AG08395 (cell line): ENCODE measurements at places on chromosomes 13 and 19.

GRCh38 chr19:1648920-1649541 lies 3.4 kb downstream of the TCF3 start:
- no peak for DNase-seq

- peak; percentile 83 for DNase-seq
Observed at GRCh38 chr13:31749929-31750328, 10.6 kb downstream of the RXFP2 start.

DNA sequence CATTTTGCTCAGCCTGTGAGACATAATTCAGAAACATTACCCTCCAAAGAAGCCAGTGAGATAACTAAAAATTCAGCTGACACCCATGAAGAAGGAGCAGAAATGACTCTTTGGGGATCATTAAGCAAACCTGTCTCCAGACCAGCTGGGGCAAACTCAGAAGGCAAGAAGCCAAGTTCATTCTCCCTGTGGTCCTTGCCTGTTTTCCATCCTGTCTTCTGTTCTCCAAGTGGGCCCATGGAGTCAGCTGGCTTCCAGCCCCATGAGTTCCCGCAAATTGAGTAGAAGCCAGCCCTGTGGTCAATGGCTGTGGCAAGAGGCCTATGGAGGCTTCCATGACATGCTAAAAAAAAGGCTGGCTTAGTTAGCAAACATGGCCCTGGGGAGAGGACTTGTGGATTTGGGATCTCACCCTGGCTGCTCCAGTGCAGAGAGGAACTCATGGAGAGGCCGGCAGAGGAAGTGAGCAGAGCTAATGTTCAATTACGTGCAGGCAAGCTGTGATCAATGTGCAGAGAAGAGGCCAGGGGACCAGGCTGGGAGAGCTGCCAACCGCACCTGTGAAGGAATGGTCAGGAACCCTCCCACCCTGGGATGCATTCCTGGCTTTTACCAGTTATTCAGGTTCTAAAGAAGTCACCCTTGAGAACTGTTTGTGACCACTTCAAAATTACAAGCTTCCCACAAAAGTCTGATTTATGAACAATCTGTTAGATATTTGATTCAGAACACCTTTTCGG lies 229.1 kb downstream of the TSHZ3 start:
- no peak for DNase-seq

GRCh38 chr19:4455719-4456475 lies 1.7 kb downstream of the UBXN6 start:
- DNase-seq, result peak; percentile 56

DNA sequence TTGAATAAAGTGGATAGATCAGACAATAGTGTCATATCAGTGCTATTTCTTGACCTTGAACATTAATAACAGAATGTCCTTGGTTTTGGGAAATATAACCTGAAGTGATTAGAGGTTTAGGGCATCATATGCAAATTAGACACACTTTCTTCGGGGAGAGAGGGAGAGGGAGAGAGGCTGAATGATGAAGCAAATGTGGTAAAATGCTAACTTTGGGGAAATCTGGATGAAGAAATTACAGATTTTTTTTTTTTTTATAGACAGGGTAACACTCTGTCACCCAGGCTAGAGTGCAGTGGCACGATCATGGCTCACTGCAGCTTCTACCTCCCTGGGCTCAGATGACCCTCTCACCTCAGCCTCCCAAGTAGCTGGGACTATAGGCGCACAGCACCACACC lies 3.9 kb upstream of the NCR1 start:
- no peak for DNase-seq

DNA sequence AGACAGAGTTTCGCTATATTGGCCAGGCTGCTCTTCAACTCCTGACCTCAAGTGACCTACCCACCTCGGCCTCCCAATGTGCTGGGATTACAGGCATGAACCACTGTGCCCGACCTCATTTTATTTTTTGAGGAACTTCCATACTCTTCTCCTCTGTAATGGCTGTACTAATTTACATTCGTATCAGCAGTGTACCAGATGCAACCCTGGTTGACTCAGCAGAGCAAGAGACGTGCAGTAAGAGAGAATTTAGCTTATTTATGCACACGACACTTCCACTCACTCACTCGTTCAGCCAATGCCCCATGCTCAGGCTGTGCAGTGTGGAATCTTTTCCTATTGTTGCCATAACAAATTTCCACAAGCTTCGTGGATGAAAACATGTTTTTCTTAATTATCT lies 6.9 kb downstream of the KIR3DL3 start:
- DNase-seq, result no peak

- DNase-seq, result peak; percentile 25
Observed at GRCh38 chr13:37534181-37534580, 64.4 kb downstream of the POSTN start.

- no peak for DNase-seq
Observed at GRCh38 chr13:45951166-45951565, 99.6 kb upstream of the SIAH3 start.

GRCh38 chr13:36212789-36213188 lies 1.6 kb downstream of the SOHLH2 start:
- no peak for DNase-seq
